ENCODE measurements at places on chromosomes 3 and 15.
A peak's percentile ranks its signal among the peaks of the same experiment; 100 is the strongest.

DNA sequence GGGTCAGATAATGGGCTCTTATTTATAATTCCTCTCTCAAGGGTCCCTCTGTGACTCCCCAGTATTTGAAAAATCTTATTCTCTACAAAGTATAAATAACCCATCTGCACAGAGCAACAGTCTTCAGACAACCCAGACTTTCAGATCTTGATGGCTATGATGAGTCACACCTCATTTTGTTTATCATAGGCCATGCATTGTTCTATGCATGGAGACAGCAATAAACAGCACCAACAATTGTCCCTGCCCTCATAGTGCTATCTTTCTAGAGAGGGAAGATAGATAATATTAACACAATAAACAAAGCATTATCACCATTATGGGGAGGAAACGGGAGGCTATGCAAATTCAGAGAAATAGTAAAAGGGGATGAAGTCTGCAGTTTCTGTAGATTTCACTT is 13.4 kb downstream of the FHIT start:
- DNase-seq = no peak

- peak; percentile 65 for DNase-seq
Observed at GRCh38 chr3:97515076-97515475, 249.5 kb upstream of the ARL6 start.

DNA sequence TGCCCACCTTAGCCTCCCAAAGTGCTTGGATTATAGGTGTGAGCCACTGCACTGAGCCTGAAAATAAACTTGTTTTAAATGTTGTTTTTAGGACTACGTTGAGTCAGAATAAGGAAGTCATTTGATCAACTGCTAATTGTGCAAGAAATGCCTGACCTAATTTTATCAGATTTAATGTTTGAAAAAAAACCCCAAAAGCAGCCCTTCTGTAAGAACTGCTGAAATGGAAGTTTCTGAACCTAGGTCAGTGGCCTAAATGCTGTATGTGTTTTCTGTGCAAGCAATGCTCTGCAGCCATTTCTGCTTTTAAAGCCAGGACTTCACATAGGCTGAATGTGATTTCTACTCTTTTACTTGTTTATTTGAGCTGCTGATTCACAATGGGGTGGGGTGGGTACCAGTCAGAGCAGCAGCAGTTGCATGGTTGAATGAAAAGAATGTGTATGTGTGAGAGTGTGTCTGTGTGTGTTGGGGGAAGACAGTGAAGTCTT is 6.6 kb downstream of the GPX1 start:
- no peak for DNase-seq

DNA sequence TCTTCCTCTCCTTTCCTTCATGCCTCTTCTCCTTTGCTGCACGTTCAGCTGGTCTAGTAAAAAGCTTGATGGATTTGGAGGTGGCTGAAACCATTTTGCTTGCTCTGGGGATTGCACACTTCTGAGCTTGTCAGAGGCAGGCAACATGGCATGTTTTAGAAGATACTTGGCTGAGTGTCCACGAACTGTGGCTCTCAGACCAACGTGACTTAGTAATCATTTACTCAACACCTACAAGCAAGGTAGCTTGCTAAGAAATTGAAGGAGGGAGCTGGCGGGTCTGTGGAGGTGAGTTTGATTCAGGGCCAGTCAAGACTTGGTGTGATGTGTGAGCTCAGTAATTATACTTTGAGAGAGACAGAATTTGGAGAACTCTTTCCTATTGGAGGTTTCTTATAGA is 196.0 kb downstream of the LPP start:
- DNase-seq = no peak

DNA sequence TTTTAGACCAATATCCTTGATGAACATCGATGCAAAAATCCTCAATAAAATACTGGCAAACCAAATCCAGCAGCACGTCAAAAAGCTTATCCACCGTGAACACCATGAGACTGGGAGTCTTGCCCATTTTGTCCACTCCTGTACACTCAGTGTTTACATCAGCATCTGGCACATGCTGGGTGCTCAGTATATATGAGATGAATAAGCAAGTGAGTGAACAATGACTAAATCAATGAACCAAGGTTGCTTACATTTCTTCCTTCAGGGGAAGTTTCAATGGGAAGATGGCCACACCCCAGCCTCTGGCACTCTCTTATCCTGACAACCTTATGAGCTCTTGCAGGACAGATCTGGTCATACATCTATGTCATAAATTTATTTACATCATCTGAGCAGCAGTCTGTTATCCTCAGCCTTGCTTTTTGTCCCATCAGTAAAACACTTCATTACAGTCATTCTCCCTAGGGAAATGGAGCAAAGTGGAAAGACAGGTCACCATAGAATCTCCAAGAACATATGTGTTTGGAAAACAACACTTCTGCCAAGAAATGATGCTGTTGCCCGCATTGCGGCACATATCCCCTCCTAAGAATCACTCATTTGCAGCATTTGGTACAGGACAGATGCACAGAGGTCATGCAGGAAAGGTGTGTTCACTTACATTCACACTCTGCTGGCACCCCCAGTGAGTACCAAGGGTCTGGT is 171.8 kb upstream of the EIF1B start:
- no peak for DNase-seq

- DNase-seq = no peak
Observed at GRCh38 chr3:16086690-16087089, 87.8 kb upstream of the GALNT15 start.

- no peak for DNase-seq
Observed at GRCh38 chr15:39629906-39630305, 49.0 kb downstream of the THBS1 start.

DNA sequence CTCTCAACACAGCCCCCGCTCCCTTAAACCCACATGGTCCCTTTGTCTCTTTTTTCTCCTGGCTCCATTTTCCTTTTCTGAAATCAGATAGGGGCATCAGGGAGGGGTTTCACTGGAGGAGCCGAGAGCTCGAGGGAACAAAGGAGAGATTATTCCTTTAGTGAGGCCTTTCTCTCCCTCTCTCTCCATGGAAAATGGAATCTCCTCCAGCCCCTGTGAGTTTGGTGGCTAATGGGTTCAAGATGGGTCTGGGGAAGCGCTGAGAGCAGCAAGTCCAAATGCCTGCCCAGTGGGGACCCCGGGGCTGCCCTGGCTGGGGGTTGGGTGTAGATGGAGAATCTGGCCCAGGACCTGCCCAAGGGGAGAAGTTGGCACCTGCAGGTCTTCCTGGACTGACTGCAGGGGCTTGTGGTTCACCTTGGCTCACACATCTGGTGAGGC is 56.8 kb downstream of the ITGA11 start:
- DNase-seq = no peak

DNA sequence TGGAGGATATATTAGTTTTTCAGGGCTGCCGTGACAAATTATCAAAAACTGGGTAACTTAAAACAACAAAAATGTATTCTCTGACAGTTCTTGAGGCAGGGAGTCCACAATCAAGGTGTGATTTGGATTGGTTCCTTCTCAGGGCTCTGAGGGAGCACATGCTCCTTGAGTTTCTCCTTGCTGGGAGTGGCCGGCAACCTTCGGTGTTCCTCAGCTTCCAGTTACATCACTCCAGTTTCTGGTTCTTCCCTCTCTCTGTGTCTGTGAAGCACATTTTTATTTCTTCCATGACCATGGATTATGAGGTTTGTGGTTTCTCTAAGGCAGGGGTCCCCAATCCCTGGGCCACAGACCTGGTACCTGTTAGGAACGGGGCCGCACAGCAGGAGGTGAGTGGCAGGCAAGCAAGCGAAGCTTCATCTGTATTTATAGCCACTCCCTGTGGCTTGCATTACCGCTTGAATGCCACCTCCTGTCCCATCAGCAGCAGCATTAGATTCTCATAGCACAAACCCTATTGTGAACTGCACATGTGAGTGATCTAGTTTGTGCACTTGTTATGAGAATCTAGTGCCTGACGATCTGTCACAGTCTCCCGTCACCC is 24.3 kb downstream of the LRRC28 start:
- no peak for DNase-seq

- no peak for DNase-seq
Observed at GRCh38 chr3:37861620-37862041, at the start of gene CTDSPL. Gene CTDSPL, plus strand, starts transcription at chr3:37861880. Its CDS starts 320 bp downstream, at chr3:37862200.

DNA sequence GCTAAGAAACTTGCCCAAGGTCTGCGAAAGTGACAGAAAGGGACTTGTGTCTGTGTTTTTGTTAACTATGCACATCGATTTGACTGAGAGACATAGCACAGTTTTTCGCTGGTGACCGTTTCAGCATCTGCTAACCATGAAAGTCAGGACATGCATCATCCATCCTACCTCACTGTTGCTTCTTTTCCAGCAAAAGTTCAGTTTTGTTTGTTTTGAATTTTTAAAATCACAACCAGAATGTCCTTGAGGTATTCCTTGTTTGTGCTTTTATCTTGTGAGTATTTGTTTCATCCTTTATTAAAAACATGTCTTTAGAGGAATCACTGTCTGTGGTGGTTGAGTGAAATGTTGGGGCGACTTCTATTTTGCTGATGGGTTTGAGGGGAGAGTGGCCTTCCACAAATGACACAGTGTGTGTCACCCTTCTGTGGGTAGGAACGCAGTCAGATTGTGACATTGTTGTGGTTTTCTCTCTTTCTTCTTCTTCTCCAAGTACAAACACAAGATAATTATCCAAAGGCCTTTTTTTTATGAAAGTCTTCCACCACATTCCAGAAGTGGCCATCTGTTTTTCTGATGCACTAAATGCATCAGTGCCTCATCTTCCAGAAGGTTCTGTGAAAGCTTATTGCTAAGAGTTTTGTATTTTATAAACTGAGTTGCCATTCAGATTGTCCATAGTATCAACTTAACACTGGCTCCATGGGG is 214.4 kb upstream of the NR2E3 start:
- no peak for DNase-seq

DNA sequence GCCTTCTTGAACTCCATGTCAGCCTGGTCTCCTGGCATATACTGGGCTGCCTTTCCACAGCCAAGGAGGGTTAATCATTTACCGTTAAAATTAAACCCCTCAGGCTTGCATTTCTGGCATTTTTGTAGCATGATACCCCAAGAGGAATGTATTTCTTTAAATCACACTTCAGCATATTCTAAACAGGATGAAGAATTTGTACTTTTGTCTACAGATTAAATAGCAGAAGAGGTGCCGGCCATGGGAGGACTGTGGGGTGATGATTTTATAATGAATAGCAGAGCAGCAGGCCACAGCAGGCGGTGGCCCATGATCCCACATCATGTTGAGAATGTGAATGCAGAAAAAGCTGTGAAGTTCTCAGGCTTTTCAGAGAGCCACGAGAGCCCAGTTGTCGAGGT is 90.2 kb downstream of the ARNT2 start:
- no peak for DNase-seq

DNA sequence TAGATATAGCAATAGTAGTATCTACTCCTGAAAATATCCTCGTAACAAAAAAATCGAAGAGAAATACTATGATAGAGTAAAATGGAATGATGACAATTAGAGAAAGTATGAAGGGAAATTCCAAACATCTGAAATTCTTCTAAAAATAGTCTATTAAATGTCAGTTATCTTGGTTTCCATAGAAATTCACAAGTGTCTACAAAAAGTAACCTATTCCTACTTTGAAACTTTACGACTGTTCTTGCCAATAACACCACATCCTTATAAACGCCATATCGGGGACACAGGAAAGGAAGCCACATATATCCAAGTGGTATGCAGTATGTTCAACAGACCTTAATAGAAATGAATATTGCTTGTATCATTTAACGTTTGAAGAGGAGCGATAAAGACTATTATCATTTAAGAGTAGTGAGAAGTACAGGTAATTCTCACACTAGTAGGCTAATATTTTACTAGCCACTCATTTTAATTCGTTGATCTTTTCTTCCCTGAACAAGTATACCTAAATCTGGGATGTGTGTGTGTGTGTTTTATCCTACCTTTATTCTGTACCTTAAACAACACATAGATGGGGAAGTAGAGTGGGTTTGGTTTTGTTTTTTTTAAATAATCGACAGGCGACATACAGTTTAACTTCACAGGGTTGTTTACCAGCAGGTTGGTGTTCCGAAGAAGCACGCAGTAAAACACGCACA is 1.2 kb downstream of the GPR176 start:
- DNase-seq = no peak

DNA sequence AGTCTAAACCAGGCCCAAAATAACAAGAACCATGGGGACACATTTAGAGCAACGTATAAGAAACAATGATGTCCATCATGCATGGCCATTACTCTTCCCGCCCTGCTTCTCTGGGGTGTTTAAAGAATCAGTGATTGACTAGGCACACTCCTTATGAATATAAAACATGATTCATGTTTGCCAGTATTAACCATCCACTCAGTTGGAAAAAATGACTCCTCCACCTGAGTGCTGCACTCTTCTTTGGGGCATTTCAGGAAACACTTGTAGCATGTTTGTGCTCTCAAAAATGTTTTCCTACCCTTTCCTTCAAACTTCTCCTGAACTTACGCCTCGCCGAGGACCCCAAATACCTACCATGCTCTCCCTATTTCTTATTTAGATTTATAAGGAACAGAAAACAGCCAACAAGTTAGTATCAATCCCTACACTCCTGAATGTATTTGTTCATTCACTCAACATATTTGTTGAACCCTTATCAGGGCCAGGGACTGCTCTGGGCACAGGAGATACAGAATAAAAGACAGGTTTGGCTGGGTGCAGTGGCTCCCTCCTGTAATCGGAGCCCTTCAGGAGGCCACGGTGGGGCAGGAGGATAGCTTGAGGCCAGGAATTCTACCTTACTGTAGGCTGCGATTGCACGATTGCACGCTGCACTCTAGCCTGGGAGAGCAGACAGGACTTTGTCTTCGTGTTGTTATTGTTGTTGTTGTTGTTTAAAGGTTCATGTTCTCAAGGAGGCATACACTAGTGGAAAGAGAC is 137.0 kb downstream of the TMCO5A start:
- no peak for DNase-seq

DNA sequence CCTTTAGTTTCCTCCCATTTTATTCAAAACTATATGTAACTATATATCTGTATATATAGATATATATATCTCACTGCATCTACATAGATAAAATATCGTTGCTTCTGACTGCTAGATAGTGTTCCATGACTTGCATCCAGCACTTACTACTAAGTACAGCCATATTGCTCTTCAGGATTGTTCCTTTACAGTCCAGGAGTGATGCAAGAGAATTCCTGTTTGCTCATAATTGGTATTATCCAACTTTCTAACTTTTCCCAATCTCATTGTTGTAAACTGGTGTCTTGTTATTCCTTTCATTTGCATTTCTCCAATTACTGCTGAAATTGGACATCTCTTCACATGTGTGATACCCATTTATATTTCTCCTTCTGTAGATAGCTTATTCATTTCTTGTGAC is 99.8 kb upstream of the STRIT1 start:
- DNase-seq = no peak

DNA sequence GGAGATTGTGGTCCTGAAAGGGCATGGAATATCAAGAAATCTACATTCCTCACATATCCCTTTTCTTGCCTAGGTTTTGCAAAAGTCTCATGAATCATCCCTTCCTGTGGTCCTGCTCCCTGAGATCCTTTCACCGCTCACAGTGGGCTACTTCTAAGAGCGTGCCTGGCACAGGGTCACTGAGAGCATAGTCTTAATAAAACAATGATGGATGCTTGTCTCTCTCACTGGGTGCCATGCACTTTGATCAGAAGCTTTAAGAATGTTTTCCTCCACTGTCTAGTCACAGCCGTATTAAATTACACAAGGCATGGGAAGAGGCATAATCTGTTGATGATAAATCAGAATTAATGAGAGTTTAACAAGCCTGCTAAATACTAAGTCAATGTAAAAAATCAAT is 269.7 kb upstream of the ATP10A start:
- no peak for DNase-seq

Measured in colonic mucosa (tissue), 4 donors.